Germinal center (tissue), 1 donor: ENCODE measurements at places on chromosomes 12 and 14.
A peak's percentile ranks its signal among the peaks of the same experiment; 100 is the strongest.

DNA sequence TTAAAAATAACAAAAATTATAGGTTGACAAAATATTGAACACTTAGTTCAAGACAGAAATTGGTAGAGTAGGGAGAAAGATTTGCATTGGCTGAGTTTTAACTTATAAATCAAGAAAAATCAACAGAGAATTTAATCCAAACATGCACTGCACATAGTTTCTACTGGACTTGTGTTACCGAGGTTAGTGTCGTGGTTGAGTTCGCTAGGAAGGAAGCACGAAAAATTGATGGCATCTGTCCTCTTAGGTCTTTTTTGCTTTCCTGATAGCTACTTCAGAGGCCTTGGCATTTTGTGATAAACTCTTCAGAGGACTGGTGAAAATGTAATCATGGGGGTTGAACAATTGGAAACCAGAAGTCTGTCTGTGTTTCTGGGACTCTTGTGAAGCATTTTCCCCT lies 392.9 kb downstream of the NUAK1 start:
- no peak for DNase-seq

GRCh38 chr12:14621826-14622225 lies 54.1 kb upstream of the PLBD1 start:
- DNase-seq: peak; percentile 35

DNA sequence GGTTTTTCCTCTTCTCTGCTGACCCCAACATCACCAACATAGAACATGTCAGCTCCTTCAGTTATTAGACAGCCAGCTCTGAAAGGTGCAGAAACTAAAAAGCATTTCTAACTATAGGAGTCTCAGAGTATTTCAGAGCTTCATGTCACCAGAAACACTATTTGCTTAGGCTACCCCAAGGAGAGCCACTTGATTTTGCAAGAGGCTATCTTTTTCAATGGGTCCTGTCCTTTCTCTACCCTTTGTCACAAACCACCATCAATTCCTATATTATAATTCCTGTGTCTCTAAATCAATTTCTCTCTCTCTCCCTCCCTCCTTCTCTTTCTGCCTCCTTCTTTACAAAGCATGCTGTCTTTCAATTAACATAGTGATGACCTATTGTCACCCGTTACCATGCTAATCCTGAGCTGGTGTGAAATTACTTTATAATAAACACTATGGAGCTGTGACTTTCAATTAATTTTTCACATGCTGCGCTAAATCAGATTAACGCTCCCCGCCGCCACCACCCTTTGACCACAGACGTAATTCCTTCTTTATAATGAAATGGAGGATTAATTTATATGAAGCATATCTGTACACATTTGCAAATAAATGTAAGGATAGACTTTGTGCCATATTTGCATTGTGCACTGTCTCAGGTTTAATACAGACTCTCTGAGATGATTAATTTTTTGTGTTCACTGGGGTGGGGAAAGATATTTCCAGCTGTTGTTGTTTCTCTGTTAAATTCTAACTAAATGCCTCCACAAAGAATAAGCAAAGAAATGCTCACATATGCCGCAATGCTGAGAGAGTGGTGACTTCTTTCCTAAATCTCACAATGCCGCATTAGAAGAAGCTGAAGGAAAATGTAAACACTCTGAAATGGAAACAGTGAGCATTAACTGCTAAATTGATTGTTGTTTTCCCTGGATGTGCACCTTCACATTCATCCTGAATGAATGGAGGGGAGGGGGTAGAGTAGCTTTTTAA lies 418.6 kb downstream of the PDZRN4 start:
- DNase-seq: no peak

DNA sequence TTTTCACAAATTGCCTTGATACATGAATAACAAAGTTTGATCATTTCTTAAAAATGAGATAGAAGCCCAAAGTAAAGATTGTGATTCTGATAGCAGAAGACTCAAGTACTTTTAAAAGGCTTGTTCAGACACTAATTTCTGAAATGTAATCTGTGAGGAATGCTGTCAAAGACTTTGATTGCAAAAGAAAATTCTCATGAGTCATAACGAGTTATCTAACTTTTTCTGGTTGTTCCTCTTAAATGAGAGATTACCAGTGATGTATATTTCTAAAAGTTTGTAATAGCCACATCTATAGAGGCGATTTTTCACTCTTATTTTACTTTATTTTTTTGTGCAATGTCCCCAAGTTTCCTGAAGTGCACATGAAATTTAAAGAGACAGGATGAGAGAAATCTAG lies 7.0 kb downstream of the PYGL start:
- DNase-seq: no peak

- no peak for DNase-seq
Measured at GRCh38 chr12:113926788-113927187, 39.3 kb downstream of the RBM19 start.

DNA sequence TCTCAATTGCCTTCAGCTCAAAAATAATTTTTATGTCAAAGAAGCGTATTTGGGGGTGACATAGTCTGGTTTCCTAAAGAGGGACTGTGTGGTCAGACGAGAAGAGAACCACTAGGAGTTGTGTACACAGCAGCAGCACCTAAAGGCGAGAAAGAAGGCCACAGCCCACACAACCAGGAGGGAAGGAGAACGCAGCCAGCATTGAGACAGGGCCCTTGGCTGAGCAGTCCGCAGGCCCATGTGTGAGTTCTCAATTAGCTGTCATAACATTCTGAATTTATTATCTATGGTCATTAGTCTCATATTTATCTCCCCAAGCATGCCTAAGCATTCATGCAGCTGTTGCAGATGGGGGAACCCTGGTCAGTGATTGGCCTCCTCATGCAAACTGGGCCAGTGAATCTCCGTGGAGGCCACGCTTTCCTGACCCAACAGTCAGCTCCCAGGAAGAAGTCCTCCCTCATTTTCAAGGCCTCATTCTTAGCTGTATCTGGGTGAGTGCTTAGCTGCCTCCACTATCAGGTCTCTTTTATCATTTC lies 81.2 kb upstream of the ATF7IP start:
- peak; percentile 42 for DNase-seq

GRCh38 chr14:60116181-60116580 lies 24.5 kb downstream of the PCNX4 start:
- DNase-seq: no peak

DNA sequence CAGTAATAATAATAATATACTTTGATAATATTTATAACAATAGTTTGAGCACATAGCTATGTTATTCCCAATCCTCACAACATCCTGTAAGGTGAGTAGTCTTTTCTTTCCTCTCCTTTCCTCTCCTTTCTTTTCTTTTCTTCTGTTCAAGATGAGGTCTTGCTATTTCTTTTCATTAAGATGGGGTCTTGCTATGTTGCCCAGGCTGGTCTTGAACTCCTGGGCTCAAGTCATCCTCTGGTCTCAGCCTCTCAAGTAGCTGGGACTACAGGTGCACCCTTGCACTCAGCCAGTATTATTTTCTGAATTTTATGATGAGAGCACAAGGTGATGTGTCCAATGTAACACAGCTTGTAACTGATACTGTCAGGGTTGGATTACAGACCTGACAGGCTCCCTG lies 134.6 kb downstream of the OTOGL start:
- DNase-seq: no peak

DNA sequence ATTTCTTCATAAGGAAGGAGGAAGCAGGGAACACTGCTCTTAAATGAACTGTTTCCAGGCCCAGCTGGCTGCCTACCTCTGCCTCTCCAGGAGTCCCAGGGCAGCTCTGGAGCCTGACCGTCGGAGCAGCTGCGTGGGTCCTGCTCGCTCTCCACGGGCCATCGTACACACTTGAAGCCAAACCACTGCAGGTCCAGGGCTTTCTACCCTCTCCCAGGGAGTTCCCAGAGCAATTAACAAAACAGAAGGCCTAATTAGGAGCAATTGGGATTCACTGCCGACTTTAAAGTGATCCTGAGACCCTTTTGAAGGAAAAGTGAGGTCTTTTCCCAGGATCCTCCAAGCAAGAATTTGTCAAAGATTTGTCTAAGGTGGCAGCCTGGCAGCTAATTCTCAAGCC lies 76.9 kb downstream of the OTX2 start:
- DNase-seq: no peak

DNA sequence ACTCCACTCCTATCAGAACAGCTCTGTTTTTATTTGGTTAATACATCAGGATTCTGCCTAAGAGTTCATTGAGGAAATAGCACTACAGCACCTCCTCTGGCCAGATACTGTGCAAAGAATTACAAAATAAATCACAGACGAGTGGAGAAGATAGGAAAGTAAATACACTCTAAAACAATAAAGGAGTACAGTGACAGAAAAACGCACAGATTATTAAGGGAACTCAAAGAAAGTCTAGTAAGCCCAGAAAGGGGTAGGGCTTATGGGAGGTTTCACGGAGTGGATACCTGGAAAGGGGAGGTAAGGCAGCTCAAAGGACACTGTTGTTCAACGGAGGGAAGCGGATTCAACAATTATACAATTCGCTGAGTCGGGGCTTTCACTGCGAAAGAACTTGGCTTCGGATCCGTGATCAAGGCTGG lies 5.5 kb downstream of the OR10AD1 start:
- DNase-seq: peak; percentile 55

GRCh38 chr12:56469007-56469930 lies 891 bp downstream of the SPRYD4 start:
- DNase-seq: no peak

DNA sequence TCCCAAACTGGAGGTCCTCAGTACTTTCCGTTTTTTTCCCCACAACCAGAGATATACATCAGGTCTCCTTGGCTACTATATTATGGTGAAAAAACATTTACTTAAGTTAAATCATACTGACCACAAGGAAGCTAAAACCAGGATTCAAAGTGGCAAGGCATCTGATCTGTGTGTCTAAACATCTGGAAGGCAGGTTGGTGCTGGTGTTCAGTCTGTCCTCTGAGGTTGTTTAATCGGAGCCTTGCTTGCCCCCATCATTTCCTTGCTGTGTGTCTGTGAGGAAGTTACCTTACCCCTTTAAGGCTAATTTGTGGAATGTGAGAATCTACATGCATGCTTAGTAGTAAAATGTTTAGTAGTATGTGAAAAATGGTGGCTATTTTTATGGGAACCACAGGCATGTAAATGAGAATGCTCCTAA lies 75.6 kb downstream of the GALNT4 start:
- DNase-seq: no peak

DNA sequence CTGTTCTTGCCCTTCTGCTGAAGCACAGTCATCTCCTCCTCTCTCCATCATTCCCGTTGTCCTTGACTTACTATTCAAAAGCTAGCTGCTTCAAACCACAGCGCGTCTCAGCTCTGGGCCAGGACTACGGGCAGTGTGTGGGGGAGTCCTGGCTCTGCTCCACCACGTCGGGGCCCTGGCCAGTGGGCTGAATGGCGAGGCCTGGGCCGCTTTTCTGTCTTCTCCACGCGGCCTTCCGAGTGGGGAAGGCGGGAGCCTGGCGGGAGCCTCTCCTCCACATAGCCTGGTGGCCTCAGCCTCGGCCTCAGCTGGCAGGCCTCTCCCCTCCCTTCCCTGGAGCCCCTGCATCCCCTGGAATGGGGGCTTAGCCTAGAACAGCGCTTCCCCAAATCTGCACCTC lies 16.5 kb downstream of the ANKRD9 start:
- DNase-seq: no peak

DNA sequence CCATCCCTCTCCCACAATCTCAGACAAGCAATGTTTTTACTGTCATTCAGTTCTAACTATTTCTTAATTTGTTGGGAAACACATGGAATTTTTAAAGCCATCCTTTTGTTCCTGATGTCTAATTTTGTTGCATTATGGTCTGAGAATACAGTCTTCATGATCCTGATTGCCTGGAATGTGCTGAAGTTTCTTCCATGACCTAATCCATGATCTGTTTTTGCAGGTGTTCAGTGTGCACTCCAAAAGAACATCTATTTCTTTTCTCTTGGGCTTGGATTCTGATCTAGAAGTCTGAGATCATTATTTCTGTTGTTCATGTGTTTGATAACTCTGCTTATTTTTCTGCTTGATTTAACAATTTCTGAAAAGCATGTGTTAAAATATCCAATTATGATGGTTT lies 43.2 kb upstream of the PHC1 start:
- no peak for DNase-seq

- peak; percentile 77 for DNase-seq
Measured at GRCh38 chr12:11553871-11554533, 95.5 kb upstream of the ETV6 start.

GRCh38 chr14:75068294-75069120 lies 934 bp upstream of the ZC2HC1C start:
- no peak for DNase-seq

DNA sequence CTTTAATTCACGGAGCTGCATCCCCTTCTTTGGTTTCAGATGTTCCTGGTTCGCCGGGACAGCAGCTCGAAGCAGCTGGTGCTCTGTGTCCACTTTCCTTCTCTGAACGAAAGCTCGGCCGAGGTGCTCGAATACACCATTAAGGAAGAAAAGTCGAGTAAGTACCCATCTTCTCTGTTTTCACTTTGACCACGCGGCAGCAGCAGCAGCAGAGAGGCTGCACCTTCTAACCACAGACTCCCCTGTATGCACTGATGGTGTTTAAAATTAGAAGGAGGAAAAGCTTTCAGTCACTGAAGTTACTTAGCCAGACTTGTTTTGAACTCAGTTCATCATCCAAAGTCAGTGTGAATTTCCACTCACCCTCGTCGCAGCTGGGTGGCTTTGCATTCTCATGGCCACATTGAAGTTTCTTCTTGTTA lies 63.8 kb downstream of the RIN3 start:
- peak; percentile 12 for DNase-seq

DNA sequence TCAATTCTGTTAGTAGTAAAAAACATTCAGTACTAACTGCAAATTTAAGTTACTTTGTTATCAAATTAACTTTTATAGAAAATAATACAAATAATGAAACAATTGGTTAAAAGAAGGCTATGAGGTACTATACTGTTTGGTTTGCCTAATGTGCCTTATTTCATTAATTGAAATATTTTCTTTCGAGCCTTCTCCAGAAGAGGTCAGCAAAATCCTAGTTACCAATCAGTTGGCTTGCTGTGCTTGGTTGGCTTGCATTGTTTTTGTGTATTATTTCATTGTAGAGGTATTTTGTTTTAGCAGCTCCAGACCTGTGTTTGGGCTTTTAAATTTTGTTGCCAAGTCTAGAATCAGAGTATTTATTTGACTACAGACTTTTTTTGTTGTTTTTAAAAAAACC lies 68.5 kb downstream of the AEBP2 start:
- DNase-seq: no peak

- DNase-seq: peak; percentile 29
Measured at GRCh38 chr14:57390806-57391516, 575 bp downstream of the NAA30 start.

DNA sequence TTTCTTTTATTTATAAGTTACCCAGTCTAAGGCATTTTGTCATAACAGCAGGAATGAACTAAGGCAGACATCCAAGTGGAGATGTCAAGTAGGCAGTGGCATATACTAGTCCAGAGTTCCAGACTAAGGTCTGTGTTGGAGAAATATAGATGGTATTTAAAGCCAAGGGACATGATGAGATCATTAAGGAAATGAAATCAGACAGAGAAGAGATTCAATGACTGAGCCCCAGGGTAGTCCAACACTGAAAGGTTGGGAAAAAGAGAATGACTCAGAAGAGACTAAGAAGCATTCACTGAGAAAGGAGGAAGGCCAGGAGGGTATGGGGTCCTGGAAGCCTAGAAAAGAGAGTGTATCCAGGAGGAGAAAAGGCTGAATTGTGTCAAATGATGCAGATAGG lies 442.2 kb upstream of the CCDC196 start:
- DNase-seq: no peak

GRCh38 chr12:98894412-98895085 lies 249.5 kb downstream of the APAF1 start:
- peak; percentile 4 for DNase-seq

- no peak for DNase-seq
Measured at GRCh38 chr12:132326646-132327045, 2.7 kb downstream of the GALNT9 start.
